ENCODE measurements at places on chromosomes 5 and 9.

GRCh38 chr5:110757118-110757729 is 18.4 kb downstream of the SLC25A46 start:
- peak; percentile 43 for DNase-seq

DNA sequence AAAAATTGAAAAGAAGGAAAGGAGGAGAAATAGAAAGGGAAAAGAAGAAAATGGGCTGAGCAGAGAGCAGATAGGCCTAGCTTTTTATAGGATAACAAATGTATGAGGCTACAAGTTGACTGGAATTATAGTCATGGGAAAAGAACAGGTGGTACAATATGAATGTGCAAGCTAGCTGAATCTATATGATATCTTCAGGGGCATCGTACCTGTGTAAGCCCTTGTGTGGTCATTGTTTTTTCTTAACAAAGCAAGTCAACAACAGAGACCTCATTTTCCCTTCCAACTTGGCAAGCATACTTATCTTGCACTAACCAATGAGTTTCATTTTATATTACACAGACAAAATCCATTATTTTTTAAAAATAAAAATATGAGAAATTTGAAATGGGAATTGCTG is 259.2 kb downstream of the KCTD16 start:
- no peak for DNase-seq

GRCh38 chr9:19451240-19452087 is 42.7 kb downstream of the ACER2 start:
- DNase-seq: no peak

GRCh38 chr9:80995759-80996158 is 693.6 kb downstream of the TLE1 start:
- peak; percentile 49 for DNase-seq
